ENCODE measurements at places on chromosomes 5 and 9.
A peak's percentile ranks its signal among the peaks of the same experiment; 100 is the strongest.

GRCh38 chr9:36787709-36788108, 215.0 kb downstream of the MELK start:
- DNase-seq: no peak

DNA sequence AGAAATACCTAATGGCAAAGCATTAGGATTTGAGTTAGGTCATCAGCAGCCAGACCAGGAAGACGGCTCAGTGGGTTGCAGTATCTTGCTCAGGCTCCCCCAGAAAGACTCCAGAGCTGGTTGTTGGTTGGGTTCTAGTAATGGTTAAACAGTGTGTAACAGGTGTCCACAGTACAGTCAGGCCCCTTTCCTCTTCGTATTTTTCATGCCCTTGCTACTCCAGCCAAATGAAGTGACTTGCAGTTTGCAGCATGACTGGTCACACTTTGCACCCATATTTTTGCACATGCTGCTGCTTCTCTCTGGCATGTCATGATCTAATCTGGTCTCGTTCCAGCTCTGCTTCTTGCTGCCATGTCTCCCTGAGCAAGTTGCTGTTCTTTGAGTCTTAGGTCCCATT, 60.6 kb upstream of the TRPC7 start:
- DNase-seq: no peak

DNA sequence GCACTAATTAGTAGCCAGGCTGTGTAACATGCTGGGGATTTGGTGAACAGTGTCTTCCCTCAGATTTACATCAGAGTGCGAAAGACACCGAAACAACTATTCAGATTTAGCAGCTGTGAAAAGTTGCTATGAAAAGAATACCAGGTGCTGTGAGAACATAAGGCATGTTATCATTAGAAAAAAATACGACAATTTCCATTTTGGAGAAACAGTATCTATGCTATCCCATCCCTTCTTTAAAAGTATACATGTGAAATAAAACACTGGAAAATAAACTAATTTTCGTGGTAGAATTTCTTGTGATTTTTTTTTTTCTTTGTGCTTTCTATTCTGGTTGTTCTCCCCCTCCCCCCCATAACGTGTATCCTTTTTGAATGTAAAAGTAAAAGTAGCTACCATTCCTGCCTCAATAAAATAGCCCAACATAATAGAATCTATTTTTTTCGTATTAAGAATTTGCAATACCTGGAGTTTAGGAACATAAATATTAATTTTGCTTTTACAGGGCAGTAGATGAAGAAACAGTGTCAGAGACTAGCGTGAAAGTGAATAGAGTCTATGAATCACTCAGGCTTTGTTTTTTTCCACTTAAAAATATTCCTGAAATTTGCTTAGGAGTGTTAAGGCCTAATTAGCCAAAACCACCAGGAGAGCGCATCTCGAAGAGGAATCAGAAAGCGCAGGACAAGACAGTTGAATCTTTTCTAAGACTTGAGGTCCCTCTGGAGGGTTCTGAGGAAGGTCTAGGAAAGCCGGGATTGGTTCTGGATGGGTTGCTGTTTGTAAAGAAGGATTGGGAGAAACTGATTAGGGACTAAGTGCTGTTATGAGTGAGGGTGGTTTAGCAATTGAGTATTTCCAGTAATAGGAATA, 813 bp upstream of the SLU7 start:
- DNase-seq: no peak

GRCh38 chr5:172163346-172163745, 24.7 kb downstream of the STK10 start:
- peak; percentile 22 for DNase-seq

DNA sequence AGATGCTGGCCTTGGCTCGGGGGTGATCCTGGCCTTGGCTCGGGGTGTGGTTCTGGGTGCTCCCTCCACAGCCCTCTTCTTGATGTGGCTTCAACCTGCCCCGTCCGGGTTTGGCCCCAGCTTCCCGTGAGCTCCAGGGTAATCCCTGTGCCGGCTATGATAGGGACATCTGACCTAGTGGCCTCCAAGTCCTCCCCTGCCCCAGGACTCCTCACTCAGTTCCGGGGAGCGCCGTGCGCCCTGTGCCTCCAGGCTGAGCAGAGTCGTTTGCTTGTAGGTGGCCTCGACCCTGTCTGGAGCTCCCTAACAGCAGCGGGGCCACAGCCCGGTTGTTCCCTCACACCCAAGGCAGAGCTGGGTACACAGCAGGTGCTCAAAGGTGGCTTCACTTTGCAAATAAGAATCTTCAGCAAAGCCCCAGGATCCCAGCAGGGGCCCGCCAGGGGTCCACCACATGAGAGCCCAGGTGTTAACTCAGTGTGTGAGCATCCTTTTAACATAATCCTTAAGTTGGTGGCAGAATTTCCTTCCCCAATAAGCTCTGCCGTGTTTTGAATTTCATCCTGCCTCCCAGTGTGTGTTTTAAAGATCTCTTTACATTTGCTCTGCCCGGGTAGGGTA, 32.3 kb upstream of the CEP72 start:
- DNase-seq: no peak

DNA sequence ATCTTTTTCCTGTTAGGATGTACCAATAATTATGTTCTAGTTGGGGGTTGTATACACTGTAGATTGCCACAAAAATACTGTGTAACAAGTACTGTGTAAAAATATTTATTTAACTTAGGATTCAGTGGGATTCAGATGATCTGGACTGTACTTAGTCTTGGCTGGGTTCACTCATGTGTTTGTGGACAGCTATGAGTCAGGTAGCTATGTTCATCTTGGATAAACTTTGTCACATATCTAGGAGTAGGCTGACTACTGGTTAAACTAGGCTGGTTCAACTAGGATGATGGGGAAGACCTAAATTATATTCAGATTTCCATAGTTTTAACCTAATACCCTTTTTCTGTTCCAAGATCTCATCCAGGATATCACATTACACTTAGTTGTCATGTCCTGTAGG, 32.1 kb upstream of the TNFSF15 start:
- no peak for DNase-seq

GRCh38 chr5:5178136-5178535, 38.0 kb downstream of the ADAMTS16 start:
- DNase-seq: no peak

- no peak for DNase-seq
Observed at GRCh38 chr9:105678163-105678562, 15.9 kb downstream of the TAL2 start.

GRCh38 chr9:124040935-124041816, 29.6 kb downstream of the LHX2 start:
- DNase-seq: no peak

GRCh38 chr5:59238126-59238902, 655.2 kb downstream of the PDE4D start:
- DNase-seq: no peak

DNA sequence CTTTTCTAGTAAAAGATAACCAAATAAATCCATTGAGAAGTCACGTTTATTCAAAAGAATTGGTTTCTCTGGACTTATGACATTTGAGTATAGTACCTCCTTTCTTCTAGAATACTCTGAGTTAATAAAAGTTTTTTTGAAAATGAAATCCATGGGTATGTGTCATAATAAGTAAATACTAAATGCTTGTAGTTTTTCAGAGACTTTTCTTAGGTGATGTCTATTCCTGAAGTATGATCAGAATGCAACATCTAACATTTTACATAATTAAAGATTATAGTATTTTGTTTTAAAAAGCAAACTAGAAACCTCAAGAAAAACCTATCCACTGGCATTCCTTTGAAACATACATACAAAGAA, 63.2 kb downstream of the NFIB start:
- no peak for DNase-seq

- no peak for DNase-seq
Observed at GRCh38 chr9:137969008-137969407, 91.4 kb downstream of the CACNA1B start.

GRCh38 chr5:32163785-32164184, 10.3 kb downstream of the GOLPH3 start:
- no peak for DNase-seq

GRCh38 chr5:22621084-22621483, 232.1 kb downstream of the CDH12 start:
- DNase-seq: no peak

DNA sequence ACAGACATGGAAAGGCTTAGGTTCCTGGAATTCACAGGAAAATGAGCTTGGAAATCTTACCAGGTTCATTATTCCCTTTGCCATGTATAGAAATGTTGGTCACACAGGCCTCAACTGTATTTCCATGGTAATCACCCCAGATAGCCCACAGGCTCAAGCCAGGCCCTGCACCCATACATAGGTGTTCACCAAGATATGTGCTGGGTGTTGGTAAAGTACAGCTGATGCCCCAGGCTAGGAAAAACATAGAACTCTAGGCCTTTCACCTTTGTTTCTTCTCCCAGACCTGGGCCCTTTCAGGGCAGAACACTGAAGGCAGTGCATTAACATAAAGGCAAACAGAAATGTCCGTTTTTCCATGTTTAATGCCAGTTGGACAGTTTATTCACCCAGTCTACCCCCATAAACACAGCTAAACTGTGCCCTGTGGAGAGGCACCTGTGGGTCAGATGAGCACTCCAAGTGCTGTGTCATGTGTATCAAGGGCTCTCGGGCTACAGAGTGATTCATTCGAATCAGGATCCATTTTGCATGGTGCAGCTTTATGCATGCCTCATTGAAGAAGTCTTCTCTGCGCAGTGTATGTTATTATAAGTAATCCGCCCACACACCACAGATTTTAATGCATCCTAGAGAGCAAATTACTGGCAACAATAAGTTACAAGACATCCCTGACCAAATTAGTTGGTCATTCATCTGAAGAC, 93.4 kb upstream of the SLC30A5 start:
- DNase-seq: no peak

DNA sequence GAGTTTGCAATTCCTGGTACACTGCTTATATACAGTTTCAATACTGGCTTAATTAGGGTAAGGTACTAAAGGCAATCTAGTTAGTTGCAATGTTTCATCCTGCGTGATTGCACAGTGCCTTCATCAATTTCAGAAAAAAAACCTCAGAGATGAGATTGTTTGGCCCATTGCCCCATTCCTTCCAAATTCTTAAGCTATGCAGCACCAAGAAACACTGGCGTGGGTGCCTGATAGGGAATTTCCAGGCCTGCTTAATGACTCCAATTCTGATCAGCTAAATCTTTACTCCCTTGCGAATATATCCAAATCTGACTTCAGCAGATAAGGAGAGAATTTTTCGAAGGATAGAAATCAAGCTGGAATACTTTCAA, 35.9 kb upstream of the GAS1 start:
- DNase-seq: peak; percentile 91

- DNase-seq: no peak
Observed at GRCh38 chr5:66333192-66333591, 189.1 kb downstream of the SREK1 start.

All from fibroblast of gingiva (primary cell).